ENCODE measurements at places on chromosomes 3 and 15.

DNA sequence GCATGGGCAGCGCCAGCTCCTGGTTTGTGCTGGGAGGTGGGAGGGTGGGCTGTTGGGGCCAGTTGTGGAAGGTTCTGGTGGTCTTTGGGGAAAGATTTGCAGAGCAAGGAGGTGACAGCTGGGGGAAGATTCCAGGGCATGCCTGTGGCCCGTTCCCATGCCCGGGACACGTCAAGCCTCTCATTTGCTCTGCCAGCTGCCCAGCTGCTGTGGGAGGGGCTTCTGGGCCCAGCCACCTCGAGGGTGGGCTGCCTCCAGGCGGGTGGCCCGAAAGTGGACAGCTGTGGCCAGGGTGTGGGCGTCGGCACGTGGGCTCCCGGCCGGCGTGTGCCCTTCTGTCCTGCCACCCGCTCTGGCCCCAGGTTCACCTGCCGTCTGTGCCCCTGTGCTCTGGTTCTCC is 17.2 kb downstream of the PLXNA1 start:
- DNase-seq = no peak

GRCh38 chr3:63528325-63529000 is 124.0 kb upstream of the SNTN start:
- no peak for DNase-seq

DNA sequence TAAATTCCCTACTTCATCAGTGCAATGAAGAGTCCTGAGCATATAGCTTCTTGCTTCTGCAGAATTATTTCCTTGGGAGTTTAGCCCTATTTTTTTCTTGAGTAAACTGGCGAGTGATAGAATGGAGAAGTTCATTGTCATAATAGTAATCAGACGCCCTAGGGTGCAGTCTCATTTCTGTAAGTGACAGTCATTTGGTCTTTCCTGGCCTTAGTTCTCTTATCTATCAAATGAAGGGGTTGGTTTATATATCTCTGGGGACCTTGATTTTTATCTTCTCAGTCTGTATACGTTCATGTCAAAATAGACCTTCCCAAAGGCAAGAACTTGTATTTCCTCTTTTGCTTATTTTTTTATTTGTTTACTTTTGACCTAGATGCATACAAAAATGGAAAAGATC is 9.9 kb upstream of the ALPK3 start:
- no peak for DNase-seq

GRCh38 chr3:9047452-9048346 is 84.4 kb upstream of the RAD18 start:
- DNase-seq = no peak

DNA sequence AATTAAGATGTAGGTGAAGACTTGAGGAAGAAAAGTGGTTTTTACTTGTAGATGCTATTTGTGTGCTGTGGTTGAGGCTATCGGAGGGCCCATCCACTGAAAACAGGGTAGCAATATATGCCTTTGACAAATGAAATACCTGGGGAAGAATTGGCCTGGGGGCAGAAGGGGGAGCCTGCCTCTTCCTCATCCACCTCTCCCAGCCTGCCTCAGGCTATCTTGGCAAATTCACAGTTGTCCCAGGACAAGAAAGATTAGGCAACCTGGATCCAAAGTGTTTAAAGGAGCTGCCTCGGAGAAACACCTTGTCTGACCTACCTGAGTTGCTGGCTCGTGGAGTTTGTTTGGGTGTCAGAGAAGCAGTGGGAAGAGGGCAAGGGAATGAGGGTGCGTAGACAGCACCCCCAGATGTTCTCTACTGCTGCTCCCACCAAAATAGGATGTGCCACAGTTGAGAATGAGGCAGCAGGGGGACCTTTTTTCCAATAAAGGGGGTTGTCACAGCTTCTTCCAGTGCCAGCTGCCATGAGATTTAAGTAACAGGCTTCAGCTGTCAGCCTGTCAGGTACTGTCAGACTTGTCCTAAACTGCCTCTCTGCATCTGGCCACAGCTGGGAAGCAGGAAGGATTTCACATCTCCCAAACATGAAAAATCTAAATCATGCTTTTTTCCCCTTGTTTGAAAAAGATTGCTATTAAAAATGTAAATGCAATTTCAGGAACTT is 9.2 kb downstream of the PLEKHO2 start:
- DNase-seq = no peak

- DNase-seq = no peak
These were observed 1.2 kb upstream of the ITIH4 start for GRCh38 chr3:52831500-52832301.

DNA sequence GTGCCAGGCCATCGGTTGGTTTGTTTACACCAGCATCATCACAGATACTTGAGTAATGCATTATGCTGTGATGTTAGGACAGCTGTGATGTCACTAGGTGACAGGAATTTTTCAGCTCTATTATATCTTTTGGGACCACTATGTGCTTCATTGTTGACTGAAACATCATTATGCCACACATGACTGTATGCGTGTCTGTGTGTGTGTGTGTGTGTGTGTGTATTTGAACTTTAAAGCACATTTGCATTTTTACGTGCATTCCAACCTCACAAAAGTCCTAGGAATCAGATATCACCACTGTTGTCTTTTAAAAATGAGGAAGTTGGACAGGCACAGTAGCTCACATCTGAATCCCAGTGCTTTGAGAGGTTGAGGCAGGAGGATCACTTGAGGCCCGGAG is 223.0 kb downstream of the TBL1XR1 start:
- no peak for DNase-seq

DNA sequence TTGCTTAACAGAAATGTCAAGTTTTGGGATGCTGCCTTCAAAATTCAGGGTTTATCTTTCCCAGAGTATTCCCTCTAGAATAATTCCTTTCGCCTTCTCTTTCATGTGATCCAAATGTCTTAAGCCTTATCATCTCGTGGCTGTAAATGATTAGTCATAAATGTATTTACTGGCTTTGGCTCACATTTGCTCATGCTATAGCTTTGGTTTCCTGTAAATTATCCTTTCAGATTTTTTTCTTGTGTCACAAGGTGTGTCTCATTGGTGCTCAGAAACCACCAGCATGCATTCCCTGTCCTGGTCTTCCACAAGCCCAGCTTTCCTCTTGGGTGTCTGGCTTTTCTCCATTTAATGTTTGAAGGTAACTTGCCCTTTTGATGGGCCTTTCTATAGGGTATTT is 692.7 kb upstream of the ALCAM start:
- no peak for DNase-seq

- no peak for DNase-seq
These were observed 51.0 kb upstream of the IL12A start for GRCh38 chr3:159937561-159938166.

DNA sequence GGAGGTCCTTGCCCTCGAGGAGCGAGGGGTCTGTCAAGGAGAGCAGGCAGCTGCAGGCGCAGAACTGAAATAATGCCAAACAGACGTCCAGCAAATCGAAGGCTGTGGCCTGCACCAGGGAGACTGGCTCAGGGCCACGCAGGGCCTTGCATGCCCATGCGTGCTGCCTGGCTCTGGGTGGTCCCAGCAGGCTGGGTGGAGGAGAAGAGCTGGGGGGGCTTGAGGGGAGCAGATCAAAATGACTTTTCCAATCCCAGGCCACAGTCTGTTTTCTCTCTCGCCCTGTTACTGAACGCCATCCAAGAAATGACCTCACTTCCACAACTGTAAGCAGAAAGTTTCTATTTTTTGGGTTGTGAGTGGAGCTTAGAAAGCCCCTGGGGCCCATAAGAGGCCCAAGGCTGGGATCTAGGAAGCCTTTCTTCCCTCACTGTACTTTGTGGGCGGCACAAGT is 96.9 kb upstream of the RPL32 start:
- no peak for DNase-seq

- DNase-seq = no peak
These were observed 3.2 kb downstream of the KCTD6 start for GRCh38 chr3:58495101-58495500.

GRCh38 chr3:51386159-51386851 is 1.2 kb downstream of the MANF start:
- DNase-seq = no peak

GRCh38 chr3:57872606-57873005 is 116.5 kb downstream of the SLMAP start:
- no peak for DNase-seq

GRCh38 chr15:47390208-47390765 is 327.0 kb upstream of the SEMA6D start:
- DNase-seq = no peak

DNA sequence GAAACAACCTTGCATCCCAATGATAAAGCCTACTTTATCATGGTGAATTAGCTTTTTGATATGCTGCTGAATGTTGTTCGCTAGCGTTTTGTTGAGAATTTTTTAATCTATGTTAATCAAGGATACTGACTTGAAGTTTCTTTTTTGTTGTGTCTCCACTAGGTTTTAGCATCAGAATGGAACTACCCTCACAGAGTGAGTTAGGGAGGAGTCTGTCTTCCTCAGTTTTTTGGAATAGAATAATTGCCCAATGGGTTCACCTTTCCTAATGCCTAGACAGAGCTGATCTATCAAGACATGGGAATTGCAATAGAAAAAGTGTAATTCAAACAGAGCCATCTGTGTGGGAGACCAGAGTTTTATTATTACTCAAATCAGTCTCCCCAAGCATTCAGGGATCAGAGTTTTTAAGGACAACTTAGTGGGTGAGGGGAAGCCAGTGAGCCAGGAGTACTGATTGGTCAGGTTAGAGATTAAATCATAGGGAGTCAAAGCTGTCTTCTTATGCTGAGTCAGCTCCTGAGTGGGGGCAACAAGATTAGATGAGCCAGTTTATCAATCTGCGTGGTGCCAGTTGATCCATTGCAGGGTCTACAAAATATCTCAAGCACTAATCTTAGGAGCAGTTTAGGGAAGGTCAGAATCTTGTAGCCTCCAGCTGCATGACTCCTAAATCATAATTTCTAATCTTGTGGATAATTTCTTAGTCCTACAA is 237.4 kb upstream of the PPP2R3A start:
- DNase-seq = no peak

DNA sequence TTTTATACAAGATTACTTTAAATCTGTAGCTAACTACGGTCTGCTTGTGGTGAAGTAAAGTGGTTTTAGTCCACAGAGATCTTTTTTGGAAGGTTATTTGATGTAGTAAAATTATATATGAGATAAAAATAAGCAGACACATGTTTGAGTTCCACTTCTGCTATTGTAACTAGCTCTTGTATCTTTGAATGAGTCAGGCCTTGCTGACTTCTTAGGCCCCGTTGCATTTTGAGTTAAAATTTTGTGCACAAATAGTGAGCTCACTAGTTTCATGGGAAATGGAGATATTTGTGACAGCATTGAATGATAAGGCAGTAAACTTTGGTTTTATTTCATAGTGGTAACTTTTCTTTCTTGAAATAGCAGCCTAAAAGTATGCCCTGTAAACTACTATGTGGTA is 42.6 kb downstream of the ARIH1 start:
- DNase-seq = no peak

GRCh38 chr3:129039271-129040038 is 21.1 kb upstream of the GP9 start:
- DNase-seq = no peak

DNA sequence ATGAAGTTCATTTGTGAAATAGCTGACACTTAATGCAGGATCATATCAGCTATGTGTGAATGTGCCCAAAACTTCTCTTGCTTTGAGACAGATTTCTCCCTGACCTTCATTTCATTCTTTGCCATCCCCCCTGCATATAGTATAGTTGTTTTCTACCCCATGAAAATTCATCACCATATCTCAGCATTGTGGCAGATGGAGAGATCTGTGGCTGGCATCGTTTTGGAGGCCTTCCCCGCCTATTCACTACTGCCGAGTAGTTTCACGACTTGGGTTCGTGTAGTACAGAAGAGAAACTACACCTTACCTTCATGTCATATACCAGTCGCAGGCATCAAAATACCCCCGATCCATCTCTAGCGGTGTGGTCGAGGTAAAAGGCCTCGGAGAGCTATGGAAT is 66.2 kb upstream of the SELENOK start:
- no peak for DNase-seq

DNA sequence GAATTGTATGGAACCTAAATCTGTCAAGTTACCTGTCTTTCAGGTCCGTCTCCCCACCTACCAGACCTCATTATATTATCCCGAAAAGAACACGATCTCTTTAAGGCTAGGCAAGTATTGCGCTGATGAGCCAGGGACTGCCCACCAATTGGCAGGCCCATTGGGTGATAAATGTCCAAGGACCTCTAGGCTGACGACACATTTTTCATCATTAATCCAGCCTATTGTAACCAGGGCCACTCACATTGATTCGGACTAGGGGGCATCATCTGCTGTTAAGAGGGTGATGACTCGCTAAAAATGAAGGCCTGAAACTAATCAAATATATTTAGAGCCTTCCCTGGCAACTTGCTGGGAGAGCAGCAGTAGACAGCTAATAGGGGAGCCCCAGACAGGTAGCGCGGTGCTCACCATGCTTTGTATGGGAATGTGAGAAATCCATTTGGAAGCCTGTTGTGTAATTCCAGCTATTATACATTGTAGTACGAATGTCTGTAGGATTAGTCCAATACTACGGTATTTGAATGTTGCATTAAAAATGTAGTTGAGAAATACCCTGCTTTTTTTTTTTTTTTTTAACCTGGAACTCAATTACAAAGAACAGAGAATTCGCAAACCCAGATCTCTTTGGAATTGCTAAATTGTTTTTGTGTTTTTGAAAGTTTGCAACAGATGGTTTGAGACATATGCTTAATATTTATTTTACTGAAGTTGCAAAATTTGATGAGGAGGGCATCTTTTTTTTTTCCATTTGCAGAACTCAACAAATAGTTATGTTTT is 156.1 kb downstream of the ROBO2 start:
- no peak for DNase-seq

GRCh38 chr3:127339928-127340861 is 52.3 kb upstream of the PRR20G start:
- DNase-seq = no peak

- DNase-seq = no peak
These were observed 146.1 kb downstream of the SUCNR1 start for GRCh38 chr3:152019508-152019907.

DNA sequence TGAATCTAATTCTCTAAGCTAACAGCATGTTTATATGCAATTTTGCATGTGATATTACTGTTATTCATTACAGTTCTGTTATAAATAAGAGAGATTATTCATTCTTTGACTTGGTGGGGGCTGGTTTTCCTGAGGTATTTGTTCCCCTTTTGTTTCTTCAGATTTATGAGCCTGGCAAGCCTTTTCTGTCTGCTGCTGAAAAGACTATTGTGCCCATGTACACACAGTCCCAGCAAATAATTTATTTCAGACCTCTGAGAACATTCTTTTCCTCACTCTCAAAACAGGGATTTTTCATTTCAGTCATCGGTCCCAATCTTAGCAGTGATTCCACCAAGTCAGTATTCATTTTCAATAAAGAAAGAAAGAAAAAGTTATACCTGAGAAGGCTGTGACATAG is 716.8 kb downstream of the NSUN3 start:
- DNase-seq = no peak

- DNase-seq = no peak
These were observed 338.1 kb downstream of the GAP43 start for GRCh38 chr3:115961380-115961779.

DNA sequence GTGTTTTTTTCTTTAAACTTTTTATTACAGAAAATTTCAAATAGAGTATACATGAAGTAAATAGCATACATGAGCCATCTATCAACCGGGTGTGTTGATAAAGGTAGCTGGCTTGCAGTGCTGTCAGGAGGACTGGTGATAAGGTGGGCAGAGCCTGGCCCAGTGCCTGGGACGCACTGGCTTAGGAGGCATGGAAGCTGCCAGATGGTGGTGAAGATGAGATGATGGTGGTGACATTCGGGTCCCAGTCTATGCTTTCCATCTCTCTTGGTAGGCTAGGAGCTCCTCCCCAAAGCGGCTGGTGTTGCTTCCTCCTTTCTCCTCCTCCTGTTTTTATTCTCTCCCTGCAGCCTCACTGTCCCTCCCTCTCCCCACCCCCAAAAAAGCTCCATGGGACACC is 101.7 kb downstream of the ADCY5 start:
- DNase-seq = no peak

GRCh38 chr3:195796795-195797194 is 14.9 kb downstream of the MUC4 start:
- no peak for DNase-seq
